ENCODE measurements at places on chromosomes 12 and 14. TPM values are rescaled to one million over a fixed set of nuclear protein-coding genes. Genes with fewer than 3 reads are reported as not detected.

Gene LRIG3
- not detected for total RNA-seq

Gene CISTR
- not detected for total RNA-seq

Gene ARHGEF40
- 0.44 TPM for total RNA-seq

Gene STON2
- total RNA-seq: 0.12 TPM

Gene AGAP2
- 32.4 TPM for total RNA-seq

Gene RAB35
- total RNA-seq: 62.1 TPM

Gene C12orf50
- total RNA-seq: not detected

Gene AKAP6
- total RNA-seq: 1.8 TPM

Gene AVPR1A
- not detected for total RNA-seq

Gene KRT8
- total RNA-seq: 0.51 TPM

Gene ANKRD13A
- 46.6 TPM for total RNA-seq

Gene NEUROD4
- not detected for total RNA-seq

Gene XRCC3
- total RNA-seq: 41.9 TPM

Gene PFDN5
- total RNA-seq: 359 TPM

Gene B3GNT4
- total RNA-seq: 3.6 TPM

Gene NKX2-1
- total RNA-seq: not detected

Gene ST8SIA1
- 9.5 TPM for total RNA-seq

Gene RHNO1
- total RNA-seq: 68.0 TPM

Gene MYH6
- total RNA-seq: 0.05 TPM

Gene FAM161B
- 1.1 TPM for total RNA-seq

Gene TMEM179
- total RNA-seq: not detected

Gene SLC7A7
- 0.34 TPM for total RNA-seq

Gene LUM
- not detected for total RNA-seq

Gene INSM2
- total RNA-seq: not detected

Gene CCDC198
- not detected for total RNA-seq

Gene SLC38A4
- not detected for total RNA-seq

Gene FAM181A
- not detected for total RNA-seq

Gene P3H3
- 2.7 TPM for total RNA-seq

Gene SDSL
- total RNA-seq: not detected

Gene HPD
- not detected for total RNA-seq

Gene PAX9
- total RNA-seq: not detected

Gene ALG10
- total RNA-seq: 19.4 TPM

Gene FOXN4
- total RNA-seq: not detected

Gene VPS33A
- total RNA-seq: 24.6 TPM

Gene CACNA1C
- total RNA-seq: 0.07 TPM

Gene TAS2R50
- not detected for total RNA-seq

Gene VDR
- total RNA-seq: 156 TPM

Gene DEPDC4
- total RNA-seq: 3.5 TPM

Gene SLC10A1
- not detected for total RNA-seq

Gene TAS2R46
- total RNA-seq: 0.41 TPM

Gene MORN3
- total RNA-seq: 2.7 TPM

Measured in activated CD4-positive, alpha-beta memory T cell treated with anti-CD3 and anti-CD28 coated beads for 36 hours (primary cell).